ENCODE measurements at places on chromosomes 13 and 19.

GRCh38 chr19:12796146-12797071 lies 5.1 kb downstream of the JUNB start:
- DNase-seq = peak; percentile 87

DNA sequence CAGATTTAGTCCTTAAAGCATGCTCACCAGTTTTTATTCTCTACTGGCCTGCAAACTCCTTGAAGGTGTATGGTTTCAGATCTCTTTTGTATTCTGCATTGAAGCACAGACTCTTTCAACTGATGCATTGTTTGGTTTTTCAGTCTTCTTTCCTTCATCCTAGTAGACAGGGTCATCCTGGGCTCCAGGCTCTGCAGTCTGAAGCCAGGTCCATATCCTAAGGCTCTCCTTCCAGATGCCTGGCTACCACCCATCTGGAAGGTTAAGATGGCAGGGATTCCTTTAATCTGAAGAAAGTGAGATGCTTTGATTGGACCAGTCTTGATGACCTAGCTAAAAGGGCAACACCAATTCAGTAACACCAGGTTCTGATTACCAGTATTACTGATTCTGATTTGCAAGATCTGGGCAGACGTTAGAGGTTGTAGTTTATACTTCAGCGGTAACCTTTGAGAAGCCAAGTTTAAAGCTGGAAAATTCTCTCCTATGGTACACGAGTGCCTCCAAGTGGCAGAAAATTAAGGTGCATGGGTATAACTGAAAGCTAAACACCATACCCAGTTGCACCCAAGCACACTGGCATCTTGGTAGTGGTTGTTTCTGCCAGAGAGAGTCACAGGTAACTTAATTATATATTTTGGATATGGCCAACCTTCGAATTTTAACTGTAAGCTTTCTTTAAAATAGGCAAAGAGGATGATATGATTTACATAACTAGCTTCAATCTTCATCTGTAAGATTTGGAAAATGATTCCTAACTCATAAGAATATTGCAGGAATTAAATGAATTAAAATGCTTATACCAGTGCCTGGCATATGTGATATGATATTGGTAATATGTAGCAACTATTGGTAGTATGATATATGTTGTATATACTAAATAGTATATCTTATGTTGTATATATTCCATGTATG lies 1651.9 kb upstream of the MIR17HG start:
- DNase-seq = peak; percentile 57

DNA sequence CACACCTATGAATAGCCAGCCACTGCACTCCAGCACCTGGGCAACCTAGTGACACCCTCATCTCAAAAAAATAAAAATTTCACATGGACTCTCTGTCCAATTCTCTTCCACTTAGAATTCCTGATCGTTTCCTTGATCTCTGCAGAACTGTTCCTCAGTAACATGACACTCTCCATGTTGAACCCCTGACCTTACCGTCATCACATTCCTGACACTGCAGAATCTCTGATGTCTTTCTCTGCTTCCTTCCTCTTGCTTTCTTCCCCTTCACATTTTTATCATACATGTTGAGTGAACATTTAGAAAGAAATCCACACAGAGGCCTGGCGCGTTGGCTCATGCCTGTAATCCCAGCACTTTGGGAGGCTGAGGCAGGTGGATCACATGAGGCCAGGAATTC lies 15.0 kb downstream of the ZNF114 start:
- DNase-seq = no peak

DNA sequence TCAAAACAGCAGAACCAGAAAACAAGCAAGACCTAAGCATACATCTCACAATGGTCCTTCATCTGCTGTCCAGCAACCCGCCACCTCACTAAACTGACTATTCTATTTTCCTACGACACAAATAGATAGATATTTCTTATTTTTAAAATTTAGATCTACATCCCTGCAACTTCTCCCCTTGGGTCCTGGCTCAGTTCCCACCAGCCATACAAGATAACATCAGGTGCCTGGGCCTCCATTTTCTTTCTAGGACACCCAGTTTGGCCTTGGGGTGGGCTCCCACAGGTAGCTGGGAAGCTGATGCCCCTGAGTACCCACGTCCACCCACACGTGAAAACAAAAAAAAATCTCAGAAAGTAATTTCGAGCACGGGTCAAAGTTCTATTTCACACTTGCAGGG lies 47.6 kb downstream of the TGDS start:
- DNase-seq = no peak

DNA sequence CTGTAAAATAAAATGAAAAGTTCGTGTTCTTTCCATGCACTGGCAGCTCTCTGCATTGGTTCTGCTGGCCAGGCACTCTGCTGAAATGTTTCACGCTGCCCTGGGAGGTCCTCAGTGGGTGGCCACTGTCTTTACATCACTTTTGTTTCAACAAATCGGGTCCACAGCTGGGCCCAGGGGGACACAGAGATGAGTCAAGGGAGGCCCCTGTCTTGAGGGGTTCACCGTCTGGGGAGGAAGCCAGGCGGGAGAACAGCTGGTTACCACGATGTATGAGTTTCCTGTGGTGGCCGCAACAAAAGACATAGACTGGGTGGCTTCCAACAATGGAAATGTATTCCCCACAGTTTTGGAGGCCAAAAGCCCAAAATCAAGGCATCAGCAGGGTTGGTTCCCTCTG lies 5.1 kb upstream of the KLF2 start:
- no peak for DNase-seq

- peak; percentile 75 for DNase-seq
Measured at GRCh38 chr13:112161521-112162301, 94.8 kb downstream of the SOX1 start.

GRCh38 chr13:81726037-81726726 lies 1385.3 kb upstream of the SPRY2 start:
- DNase-seq = no peak

DNA sequence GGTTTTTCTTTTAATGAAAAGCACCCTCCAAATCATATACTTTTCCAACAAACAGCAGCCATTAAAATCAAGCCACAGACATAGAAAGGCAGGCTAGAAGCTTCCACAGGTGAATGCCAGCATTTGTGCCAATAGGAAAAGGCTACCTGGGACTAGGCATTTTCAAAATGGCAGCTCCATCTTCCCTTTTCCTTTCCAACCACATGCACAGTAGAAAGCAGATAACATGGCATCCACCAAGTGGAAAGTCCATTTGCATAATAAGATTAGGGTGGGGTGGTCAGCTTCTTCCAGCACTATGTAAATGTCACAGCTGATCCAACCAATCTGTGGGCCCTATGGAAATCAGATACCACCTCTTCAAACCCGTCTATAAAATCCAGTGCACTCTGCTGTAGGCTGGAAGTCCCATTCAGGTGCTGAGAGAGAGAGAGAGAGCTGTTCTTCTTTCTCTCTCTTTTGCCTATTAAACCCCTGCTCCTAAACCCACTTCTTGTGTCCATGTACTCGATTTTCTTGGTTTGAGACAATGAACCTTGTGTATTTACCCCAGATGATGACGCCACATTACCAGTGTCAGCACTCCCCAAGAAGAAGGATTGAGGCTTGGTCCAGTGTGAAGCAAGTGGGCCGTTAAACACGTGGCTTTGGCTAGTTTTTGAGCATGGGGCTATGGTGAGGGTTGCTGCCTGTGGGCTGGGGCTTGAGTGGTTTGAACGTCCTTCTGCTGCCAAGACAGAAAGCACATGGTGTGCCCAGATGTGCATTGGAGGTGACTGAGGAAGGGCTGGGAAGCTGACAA lies 24.2 kb upstream of the IGFL1 start:
- no peak for DNase-seq

- DNase-seq = no peak
Measured at GRCh38 chr13:92377396-92377795, 849.2 kb upstream of the GPC6 start.

- no peak for DNase-seq
Measured at GRCh38 chr19:40219721-40220276, 1.6 kb upstream of the TTC9B start.

DNA sequence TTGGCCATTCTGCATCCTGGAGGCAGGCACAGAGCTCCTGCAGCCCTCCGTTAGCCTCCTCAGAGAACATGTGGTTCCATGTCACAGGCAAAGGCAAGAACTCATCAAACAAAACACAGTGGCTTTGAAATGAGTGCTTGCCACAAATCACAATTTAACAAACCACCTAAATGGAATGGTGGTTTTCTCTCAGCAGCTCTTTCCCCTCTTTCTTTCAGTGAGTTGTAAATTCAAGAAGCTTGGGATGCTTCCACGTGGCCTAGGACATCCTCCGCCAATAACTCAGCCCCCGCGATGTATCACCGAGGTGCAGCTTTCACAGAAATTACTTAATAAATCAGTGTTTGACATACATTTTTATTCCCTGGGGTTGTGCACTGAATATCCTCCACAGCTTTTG lies 65.4 kb upstream of the RFC3 start:
- no peak for DNase-seq

DNA sequence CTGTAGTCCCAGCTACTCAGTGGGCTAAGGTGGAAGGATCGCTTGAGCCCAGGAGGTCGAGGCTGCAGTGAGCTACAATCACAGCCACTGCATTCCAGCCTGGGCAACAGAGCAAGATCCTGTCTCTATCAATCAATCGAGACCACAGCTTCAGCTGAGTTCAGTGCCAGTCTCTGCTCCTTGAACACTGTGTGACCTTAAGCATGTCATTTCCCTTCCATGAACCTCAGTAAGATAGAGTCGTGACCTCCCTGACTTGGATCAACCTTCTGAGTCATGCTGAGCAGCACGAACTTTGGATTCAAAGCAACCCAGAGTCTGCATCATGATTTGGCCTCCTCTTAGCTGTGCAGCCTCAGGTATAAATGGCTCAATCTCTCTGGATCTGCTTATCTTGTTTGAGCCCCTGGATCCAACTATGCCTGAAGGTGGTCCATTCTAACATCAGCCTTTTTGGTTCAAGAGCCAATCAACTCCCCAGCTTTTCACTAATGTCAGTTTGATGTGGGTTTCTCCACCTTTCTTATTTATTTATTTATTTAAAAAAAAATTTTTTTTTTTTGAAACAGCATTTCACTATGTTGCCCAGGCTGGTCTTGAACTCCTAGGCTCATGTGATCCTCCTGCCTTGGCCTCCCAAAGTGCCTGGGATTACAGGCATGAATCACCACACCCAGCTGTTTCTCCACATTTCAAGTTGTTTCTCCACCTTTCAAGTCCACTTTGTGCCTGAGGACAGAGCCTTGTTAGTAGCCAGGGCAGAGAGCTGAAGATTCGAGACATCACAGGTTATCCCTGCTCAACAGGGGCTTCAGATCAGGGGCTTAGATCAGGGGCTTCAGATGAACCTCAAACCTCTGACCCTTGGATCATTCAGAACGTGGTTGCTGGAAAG lies 26.4 kb downstream of the PTPRS start:
- DNase-seq = no peak

- no peak for DNase-seq
Measured at GRCh38 chr13:106911020-106911419, 343.1 kb upstream of the ARGLU1 start.

DNA sequence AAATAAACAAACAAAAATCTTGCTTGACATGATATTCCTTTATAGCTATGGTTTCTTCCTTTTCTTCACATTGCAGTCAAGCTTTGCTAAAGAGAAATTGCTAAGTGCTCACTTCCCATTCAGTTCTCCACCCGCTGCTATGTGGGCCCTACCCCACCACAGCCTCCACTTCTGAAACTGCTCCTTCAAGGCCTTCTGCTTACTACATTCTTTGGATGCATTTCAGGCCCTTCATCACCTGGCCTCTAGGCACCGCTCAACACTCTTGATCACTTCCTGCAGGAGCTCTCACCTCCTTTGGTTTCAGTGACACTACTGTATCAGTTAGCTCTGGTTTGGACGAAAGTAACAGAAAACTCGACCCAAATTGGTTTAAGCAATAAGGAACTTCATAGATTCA lies 72.4 kb downstream of the KLF5 start:
- DNase-seq = no peak

Measured in ecto neural progenitor cell (in vitro differentiated cells).